ENCODE measurements at places on chromosomes 3 and 15.

DNA sequence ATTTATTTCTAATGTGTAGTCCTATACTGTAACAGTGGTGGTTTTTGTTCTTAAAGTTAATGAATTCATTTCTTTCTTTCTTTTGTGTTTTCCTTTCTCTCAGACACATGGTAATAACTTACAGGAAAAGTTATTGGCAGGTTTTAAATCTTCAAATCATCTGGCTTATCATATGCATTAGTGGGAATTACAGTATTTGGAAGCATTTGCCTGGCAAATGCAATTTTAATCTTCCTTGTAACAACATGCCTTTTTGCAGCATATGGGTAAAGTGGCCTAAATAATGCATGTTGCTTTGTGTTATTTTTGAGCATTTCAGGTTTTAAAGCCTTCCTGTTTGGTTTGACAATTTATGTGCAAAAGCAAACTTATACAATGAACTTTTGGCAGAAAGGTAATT lies 66.8 kb downstream of the GALK2 start:
- DNase-seq = no peak

GRCh38 chr15:93861956-93862741 lies 369.2 kb upstream of the MCTP2 start:
- DNase-seq = no peak

- DNase-seq = peak; percentile 67
These were observed 27.2 kb downstream of the LRRC2 start for GRCh38 chr3:46538803-46539442.

DNA sequence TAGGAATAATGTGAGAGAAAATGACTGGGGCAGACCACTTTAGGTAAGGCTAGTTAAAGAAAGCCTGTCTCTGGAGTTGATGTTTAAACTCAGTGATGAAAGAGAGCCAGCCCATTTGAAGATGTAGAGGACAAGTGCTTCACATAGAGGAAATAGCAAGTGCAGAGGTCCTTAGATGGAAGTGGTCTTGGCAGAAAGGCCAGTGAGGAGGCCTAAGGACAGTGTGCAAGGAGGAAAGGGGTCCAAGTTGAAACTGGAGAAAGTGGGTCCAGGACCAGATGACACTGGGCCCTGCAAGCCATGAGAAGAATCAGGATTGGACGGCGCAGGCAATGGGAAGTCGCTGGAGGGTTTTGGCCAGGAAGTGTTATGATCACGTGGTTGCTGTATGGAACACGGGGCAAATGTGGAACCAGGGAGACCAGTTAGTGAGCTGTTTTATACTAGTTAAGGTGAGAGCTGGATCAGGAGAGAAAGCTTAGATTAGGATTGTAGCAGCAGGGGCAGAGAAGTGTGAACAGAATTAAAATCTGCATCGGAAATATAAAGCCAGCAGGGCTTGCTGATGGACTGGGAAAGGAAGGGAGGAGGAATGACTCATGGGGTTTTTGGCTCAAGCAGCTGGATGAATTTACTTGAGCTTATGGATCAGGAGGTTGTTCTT lies 48.0 kb upstream of the SCAANT1 start:
- peak; percentile 62 for DNase-seq

DNA sequence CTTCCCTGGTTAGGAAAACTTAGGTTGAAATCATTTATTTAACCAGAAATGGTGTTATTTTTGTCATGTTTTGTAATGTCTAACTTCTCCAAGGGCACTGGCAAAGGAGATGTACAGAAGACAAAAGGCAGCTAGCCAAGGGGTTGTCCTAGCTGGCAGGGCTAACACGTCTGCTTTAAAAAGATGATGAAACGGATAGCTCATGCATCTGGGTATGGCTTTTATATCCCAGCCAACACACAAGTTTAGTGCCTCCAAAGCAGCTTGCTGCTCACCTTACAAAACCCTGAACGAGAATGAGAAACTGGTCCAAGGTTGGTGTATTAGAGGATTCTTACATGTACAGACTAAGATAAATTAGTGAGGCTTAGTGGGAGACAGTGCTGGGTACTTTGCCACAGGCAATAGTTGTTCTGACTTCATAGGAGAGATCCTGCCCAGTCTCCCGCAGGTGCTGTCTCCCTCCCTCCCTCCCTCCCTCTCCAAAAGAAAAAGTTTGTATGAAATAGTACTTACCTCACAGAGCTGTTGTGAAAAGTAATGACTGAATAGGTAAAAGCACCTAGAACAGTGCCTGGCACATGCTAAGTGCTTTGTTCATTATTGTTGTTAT lies 47.8 kb downstream of the KCNMB2 start:
- DNase-seq = no peak

- DNase-seq = no peak
These were observed 38.1 kb downstream of the TRAK1 start for GRCh38 chr3:42129014-42129953.

- DNase-seq = peak; percentile 36
These were observed 45.2 kb downstream of the CMC1 start for GRCh38 chr3:28286595-28286994.

DNA sequence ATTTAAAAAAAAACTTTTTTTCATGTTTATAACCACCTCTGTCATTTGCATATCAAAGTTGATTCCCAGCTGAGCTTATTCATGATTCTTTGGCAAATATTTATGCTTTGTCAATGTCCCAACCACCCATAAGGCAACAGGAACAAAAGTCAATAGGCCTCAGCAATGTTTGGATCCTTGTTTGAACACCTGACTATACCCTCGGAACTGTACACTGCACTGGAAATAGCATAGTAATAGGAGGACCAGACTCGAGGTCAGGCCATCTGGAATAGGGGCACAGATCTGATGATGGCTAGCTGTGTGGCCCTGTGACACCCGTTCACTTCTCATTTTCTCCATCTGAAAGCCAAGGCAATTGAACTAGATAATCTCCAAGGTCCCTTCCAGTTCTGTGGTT lies 301.7 kb upstream of the ATP11B start:
- no peak for DNase-seq

DNA sequence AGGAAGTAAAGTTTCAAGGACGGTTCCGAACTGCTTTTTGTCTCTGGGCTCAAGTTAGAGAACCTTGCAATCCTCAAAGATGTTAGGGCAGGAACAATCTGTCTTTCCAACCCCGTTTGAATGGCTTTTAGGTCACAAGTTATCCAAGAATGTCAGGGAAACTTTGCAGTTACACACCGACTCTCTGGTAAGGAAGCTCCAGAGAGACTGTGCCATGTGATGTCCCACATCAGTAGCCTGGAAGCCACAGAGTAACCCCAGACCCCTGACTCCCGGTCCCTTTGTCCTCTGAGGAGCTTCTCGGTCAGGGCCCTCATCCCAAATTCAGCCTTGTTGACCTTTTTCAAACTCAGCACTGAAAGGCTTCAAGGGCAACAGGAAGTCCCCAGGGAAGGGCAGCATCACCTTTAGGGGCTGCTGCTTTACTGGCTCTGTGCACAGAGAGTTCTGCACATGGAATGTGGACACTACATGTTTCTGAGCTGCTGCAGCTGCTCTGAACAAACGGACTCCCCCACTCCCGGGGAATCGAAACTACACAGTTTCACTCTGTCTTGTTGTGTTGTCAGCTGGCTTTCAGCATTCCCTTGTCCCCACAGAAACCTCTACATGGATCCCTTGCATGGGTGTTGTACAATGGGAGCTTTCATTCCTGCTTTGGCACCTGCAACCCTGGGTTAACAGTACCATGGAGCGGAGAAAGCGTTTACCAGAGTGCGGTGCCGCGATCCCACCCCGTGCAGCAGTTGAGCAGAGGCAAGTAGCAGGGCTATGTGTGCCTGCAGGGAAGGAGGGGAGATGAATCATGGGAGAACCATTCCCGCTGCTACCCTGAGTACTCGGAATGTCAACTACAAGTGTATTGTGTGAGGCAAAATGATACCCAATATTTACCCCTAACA lies 408.2 kb upstream of the THBS1 start:
- DNase-seq = peak; percentile 70

DNA sequence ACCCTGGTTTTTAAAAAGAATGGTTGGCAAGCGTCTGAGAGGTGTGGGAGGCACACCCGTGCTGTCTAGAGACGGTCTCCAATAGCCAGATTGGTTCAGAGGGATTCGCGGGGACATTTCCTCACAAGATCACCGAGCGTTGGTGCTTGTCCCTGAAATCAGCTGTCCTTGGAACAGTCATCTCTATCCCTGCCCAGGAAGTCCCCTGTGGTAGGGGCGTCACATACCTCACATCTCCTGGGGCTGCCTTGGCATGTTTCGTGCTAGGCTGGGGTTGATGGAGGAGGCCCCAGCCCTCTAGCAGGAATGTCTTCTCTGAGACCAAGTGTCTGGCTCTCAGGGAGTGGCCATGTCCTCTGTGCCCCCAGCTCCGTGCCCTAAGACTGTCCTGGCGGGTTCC lies 6.8 kb downstream of the FBLN2 start:
- DNase-seq = no peak

GRCh38 chr3:49120438-49121131 lies at the start of gene USP19:
Gene USP19 (minus strand): TSS chr3:49120823. CDS start chr3:49119145, 1,678 bp downstream.
- DNase-seq = peak; percentile 92

GRCh38 chr3:50137531-50137930 lies 17.6 kb upstream of the SEMA3F start:
- DNase-seq = no peak

DNA sequence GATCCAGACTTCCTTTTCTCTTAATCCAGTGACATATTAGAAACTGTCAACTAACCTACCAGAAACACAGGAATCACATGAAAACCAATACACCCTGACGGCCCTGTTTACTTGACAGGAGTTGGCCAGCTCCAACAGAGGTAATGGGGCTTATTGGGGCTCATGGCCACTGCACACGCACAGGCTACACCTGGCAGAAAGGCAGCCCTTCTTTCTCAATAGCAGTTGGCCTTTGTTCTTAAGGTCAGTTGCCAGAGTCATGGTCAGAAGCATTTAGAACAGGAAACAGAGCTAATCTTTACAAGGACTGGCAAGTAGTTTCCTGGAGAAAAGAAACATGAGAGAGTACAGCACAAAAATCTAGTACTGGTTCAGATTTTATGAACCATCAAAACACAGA lies 181.8 kb downstream of the MAGI1 start:
- no peak for DNase-seq

GRCh38 chr15:73915082-73915481 lies 11.2 kb upstream of the LOXL1 start:
- DNase-seq = no peak

DNA sequence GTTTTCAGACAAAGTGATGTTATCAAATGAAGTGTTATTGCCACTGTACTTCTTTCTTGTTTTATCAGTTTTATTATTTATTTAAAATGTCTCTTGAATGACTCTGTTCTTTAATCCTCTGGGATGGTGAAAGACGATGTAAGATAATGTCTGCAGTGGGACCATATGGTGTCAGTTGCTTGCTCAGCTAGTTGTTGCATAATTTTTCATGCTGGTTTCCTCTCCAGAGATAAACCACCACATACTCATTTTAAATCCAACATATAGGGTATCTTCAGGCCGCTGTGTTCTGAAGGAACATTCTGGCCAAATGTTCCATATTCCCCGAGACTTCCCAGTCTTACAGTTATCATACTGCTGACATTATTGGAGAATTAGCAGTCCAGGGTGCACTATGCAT lies 75.9 kb downstream of the GABRG3 start:
- DNase-seq = peak; percentile 23

DNA sequence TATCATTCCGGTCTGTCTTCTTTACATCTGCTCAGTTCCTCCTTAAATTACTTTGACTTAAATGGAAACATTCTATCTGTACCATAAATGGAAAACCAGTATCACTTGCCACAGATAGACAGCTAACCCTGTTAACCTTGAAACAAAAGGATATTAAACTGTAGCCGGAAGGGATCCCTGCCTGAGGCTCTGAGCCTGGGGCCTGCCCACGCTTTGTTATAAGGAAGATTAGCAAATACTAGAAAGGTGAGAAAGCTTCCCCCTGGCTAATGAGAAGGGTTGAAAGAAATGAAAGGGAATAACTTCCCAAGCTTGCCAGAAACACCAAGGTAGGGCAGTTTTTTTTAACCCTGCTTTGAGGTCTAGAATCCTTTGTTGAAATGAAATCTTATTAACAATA lies 927.6 kb downstream of the FHIT start:
- DNase-seq = no peak

DNA sequence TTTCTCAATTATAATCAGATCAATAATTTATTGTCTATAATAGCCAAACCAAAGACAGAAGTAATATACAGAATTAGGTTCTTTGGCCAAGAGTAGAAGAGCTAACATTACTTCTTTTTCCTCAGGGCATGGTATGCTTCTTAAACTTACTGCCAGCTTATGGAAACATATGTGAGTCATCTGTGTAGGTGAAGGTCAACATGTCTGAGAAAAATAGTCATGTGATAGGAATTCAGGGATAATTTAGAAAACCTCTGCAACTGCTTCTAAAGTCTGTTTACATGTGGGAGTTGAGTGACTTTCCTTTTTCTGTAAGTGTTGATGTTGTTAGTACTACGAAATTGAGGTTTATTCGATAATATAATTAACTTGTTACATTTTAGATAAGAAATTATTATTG lies 19.2 kb upstream of the MAP6D1 start:
- peak; percentile 83 for DNase-seq

DNA sequence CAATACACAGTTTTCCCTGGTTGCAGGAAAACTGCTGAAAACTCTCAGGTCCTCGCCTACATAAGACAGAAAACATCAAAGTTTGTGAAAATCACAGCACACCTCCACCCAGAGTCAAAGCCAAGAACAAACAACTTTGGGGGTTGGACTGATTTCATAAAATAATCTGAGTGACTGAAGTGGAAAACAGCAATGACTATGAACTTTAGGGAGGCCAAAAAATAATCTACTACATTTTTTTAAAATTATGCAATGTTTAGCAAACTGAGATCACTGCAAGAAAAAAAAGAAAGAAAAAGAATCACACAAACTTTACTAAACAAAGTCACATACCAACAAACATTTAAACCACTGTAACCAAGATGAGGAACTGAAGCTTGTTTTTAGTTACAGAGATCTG lies 15.9 kb upstream of the FOXP1 start:
- DNase-seq = peak; percentile 3

DNA sequence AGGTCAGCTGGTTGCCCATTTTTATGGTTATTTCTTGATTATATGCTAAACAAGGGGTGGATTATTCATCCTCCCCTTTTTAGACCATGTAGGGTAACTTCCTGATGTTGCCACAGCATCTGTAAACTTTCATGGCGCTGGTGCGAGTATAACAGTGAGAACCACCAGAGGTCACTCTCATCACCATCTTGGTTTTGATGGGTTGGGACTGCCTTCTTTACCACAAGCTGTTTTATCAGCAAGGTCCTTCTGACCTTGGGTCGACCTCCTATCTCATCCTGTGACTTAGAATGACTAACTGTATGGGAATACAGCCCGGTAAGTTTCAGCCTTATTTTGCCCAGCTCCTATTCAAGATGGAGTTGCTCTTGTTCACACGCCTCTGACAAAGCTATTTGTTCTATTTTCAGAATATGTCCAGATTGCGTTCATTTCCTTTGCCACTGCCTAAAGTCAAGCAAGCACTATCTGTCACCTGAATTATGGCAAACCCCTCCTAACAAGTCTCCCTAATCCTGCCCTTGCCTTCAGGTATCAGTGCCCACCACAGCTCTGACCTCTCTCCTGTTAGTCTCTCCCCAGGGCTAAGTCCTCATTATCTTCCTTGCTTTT lies 308.5 kb downstream of the ROBO2 start:
- peak; percentile 14 for DNase-seq

All from fibroblast of skin of right quadriceps (primary cell).